ENCODE measurements at places on chromosomes 5 and 9. TPM values are rescaled to one million over a fixed set of nuclear protein-coding genes. Genes with fewer than 3 reads are reported as not detected.

DNA sequence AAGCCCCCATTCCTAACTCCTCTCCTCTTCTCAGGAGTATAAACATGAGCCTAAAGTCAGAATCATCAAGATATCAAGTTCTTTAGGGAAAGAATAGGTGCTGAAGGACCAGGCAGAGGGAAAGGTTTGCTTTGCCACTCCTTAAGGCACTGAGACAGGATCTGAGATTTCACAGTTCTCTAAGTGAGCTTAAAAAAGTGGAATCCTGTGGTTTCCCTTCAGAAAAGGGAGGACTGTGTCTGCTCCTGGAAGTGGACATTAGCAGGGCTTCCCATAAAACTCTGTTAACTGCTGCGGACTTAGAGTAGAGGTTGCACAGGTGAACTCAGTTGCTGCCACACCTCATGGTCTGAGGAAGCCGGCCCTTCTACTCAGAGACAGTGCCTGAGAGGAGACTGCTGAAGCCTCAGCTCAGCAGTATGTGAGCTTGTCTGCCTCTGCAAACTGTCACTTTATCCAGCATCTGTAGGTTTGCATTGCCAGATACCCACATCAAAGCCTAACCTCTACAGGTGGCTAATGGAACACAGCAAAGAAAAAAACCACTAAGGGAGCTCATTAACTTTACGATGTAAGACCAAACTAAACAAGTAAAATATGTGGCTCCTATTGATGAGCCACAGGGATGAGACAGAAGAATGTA lies 42.9 kb downstream of the RIC1 start:
- H3K4me1 ChIP-seq, result peaks cover 31% of the 10 kb centered on the region
- H3K27ac ChIP-seq, result no peak overlapping the region
- no peak overlapping the region for H3K4me3 ChIP-seq
- no peaks in the 10 kb centered on the region for H3K27me3 ChIP-seq

DNA sequence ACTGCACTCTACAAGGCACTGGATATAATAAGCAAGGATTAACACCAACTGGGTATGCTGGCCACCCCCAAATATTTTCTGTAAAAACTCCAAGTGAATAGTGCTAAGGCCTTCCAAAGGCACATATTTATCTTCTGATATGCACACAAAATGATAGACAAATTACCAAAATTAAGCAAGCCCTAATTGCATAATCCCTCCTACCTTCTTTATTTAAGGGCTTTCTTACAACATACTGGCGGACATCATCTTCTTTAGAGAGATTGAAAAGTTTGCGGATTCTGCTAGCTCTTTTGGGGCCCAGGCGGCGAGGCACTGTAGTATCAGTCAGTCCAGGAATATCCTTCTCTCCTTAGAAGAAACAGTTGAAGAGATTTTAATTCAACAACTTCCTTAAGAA lies 1.9 kb downstream of the RPS6 start:
- H3K36me3 ChIP-seq, result peaks cover 72% of the 10 kb centered on the region
- H3K4me3 ChIP-seq, result peak overlapping the region; percentile 99
- H3K27ac ChIP-seq, result peak overlapping the region; percentile 99
- no peak for DNase-seq

- no peak for DNase-seq
- H3K27ac ChIP-seq, result no peak overlapping the region
- H3K4me1 ChIP-seq, result no peaks in the 10 kb centered on the region
- H3K27me3 ChIP-seq, result no peaks in the 10 kb centered on the region
These were observed 585.8 kb upstream of the SEMA6A start for GRCh38 chr5:117160391-117160790.

DNA sequence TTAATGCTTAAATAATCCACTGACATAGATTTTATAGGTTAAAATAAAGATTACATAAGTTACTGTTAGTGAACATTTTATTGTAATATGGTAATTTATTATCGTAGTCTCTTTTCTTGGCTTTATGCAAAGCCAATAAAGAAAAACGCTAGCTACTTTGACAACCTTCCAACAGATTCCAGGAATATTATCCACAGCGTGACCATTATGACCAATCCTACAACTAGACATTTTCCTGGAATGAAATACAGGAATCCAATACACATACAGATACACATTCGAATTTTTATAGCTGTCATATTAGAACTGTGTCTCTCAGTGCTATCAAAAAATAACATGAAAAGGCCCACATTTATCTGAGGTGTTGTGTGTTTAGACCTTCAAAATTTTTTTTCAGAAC lies 13.1 kb downstream of the RPS23 start:
- H3K27me3 ChIP-seq, result no peaks in the 10 kb centered on the region
- no peak overlapping the region for H3K27ac ChIP-seq
- DNase-seq, result no peak
- peaks cover 20% of the 10 kb centered on the region for H3K36me3 ChIP-seq
- no peak overlapping the region for H3K4me3 ChIP-seq
- H3K4me1 ChIP-seq, result no peaks in the 10 kb centered on the region

DNA sequence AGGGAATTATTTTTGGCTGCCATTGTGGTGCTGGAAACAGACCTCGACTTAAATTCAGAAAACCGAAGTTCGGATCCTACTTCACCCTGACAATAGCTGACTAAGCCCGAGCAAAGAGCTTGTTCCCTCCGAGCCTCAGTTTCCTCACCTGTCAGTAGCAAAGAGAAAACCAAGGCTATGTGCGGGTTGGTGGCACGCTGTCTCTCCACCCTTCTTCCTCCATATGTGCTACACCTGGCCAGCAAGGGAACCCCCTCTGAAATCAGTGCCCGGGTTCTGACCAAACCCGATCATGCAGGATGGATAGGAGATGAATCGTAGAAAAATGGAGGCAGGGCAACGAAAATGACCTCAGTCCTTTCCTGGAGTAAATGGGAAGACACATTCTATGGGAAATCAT lies 16.7 kb upstream of the MSX2 start:
- H3K4me1 ChIP-seq, result no peaks in the 10 kb centered on the region
- no peak for DNase-seq
- no peak overlapping the region for H3K27ac ChIP-seq
- no peak overlapping the region for H3K4me3 ChIP-seq

DNA sequence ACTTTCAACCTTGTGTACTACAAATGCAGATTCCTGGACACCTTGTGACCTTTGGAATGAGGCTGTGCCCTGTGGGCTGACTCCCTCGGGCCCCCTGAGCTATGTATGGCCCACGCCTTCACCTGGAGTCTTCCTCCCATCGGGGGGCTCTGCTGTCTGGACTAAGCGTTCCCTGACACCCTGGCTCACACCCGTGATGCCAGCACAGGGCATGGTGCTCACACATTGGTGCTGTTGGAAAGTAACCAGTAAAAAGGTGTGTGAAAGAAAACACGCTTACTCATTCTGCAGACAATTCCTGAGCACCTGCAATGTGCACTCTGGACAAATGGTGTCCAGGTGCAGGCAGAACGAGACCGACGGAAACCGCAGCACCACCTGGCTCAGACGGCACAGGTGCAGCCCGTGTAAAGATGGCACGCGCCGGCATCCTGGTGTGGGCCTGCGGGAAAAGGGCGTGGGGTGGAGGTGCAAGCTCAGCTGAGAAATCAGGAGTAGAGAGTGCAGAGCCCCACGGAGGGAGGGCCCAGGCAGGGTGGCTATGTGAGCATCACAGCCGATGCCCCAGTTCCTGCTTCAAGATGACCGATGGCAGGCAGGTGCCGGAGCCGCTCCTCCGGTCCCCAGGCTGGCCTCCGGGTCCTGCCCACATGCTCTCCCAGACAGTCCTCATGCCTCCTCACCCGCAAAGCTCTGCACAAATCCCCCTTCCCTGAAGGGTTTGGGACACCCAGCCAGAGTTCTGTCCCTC lies 11.0 kb downstream of the LPCAT1 start:
- peak overlapping the region; percentile 82 for H3K27ac ChIP-seq
- H3K36me3 ChIP-seq, result peaks cover 8% of the 10 kb centered on the region
- H3K4me3 ChIP-seq, result no peak overlapping the region
- DNase-seq, result no peak
- H3K4me1 ChIP-seq, result peaks cover 40% of the 10 kb centered on the region

DNA sequence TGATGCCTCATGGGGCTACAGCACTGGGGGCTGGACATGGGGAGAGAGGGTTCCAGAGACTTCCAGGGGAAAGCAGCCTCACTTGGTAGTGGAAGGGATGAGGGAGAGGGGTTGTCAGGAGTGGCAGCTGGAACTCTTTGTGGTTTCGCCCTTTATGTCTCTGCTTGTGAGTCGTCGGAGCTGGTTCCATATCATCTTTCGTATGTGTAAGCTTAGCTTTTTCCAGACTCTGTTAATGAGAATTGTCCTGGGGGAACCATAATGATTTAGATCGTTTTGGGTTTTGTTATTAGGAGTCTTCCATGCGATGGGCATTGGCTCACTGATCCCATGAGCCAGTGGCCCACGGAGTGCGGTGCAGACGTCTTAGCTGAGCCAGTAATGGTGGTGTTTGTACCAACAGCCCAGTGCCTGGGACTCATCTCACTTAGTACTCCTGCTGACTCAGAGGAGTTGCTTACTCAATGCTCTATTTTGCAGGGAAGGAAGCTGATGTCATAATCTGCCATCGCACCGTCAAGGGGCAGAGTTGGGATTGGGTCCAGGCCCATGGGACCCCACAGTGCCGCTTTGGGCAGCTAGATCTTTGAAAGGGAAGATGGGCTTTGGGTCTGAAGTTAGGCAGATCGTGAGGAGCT lies 48.5 kb downstream of the NEK6 start:
- peaks cover 43% of the 10 kb centered on the region for H3K4me1 ChIP-seq
- peaks cover 2% of the 10 kb centered on the region for H3K27me3 ChIP-seq
- H3K27ac ChIP-seq, result peak overlapping the region; percentile 93
- peak; percentile 85 for DNase-seq
- peak overlapping the region; percentile 66 for H3K4me3 ChIP-seq

DNA sequence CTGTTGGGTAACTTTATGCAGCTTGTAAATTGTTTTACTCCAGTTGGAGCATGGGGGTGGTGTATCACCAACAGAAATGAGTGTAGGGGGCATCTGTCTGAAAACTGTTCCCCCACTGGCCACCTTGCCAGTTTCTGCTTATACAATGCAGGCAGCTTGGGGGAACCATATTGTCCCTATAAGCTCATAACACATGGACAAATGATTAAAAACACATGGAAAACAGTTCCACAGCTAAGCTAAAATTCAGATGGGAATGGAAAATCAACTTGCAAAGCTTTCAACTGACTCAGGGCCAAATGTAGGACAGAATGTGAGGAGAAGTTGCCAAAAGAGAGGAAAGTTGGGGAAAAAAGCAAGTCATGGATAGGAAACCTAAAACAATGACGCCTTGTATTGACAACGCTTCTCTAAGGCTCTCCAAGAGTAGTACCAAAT lies 7.9 kb upstream of the CER1 start:
- no peak overlapping the region for H3K27ac ChIP-seq
- H3K4me3 ChIP-seq, result no peak overlapping the region
- no peaks in the 10 kb centered on the region for H3K36me3 ChIP-seq
- H3K4me1 ChIP-seq, result no peaks in the 10 kb centered on the region
- no peak for DNase-seq

DNA sequence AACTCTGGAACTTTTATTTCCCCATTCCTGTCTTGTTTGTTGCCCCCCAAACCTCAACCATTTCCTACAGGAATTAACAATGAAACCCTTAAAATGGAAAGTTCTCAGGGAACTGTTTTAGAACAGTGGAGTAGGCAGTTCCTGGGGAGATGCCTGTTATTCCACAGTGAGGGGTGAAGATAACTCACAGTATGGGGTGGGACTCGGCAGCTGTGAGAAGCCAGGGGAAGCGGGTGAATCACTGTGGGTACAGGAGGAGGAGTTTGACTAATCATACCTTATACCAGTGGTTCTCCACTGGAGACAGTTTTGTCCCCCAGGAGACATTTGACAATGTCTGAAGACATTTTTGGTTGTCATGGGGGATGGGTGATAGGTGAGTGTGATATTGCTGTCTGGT lies 36.9 kb upstream of the GLRA1 start:
- no peaks in the 10 kb centered on the region for H3K27me3 ChIP-seq
- no peaks in the 10 kb centered on the region for H3K36me3 ChIP-seq
- no peaks in the 10 kb centered on the region for H3K4me1 ChIP-seq
- no peak overlapping the region for H3K27ac ChIP-seq
- no peak for DNase-seq
- H3K4me3 ChIP-seq, result no peak overlapping the region

GRCh38 chr5:73911761-73912393 lies 285.9 kb downstream of the ARHGEF28 start:
- H3K27ac ChIP-seq, result no peak overlapping the region
- peaks cover 16% of the 10 kb centered on the region for H3K4me1 ChIP-seq
- no peaks in the 10 kb centered on the region for H3K36me3 ChIP-seq

GRCh38 chr5:169801781-169802180 lies 164.7 kb downstream of the DOCK2 start:
- peak overlapping the region; percentile 93 for H3K27ac ChIP-seq
- H3K4me1 ChIP-seq, result peaks cover 66% of the 10 kb centered on the region
- no peak for DNase-seq
- no peaks in the 10 kb centered on the region for H3K36me3 ChIP-seq
- H3K4me3 ChIP-seq, result no peak overlapping the region
- H3K27me3 ChIP-seq, result no peaks in the 10 kb centered on the region

DNA sequence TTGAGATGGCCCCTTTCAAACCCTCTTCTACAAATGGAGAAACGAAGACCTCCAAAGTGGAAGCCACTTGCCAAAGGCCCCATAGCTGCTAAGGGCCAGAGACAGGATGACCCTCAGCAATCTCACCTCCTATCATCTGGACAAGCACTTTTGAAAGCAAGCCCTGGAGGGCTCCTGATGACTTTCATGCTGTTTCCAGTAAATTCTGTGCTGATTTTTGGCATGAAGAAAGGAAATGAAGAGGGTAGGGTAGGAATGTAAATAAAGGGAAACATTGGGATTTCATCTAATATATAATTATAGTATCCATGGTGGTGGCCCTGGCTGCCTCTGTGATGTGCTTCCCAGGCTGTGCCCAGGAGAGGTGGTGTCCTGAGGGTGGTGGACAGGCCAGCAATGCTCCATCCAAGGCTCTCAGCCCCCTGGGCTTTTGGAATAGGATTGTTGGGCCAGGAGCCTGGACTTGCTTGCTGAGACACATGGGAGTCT lies 208.0 kb upstream of the TRIM32 start:
- DNase-seq, result no peak
- H3K36me3 ChIP-seq, result no peaks in the 10 kb centered on the region
- H3K4me3 ChIP-seq, result no peak overlapping the region
- peaks cover 34% of the 10 kb centered on the region for H3K4me1 ChIP-seq
- no peak overlapping the region for H3K27ac ChIP-seq

DNA sequence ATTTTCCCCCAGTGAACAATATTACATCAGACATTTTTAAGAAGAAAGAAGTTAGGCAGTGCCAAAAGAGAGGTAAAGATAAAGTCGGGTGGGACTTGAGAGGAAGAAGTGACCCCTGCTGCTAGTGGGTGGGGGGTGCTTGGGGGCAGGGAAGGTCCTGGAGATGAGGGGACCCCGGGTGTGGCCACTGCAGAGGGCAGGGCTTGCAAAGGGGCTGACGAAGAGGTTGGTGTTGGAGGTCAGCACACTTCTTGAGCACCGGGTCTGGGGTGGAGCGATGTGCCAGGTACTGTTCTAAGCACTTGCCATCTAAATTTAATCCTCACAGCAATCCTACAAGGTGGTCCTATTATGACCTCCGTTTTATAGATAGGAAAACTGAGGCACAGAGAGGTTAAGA lies 62.0 kb downstream of the AMBP start:
- no peaks in the 10 kb centered on the region for H3K4me1 ChIP-seq
- H3K27me3 ChIP-seq, result 0 out of 2 replicates have a peak, but pooled peaks cover 3% of the 10 kb centered on the region

The TIFAB gene
- total RNA-seq, result not detected

The SPOCK1 gene
- total RNA-seq, result 151 TPM

The KIF20A gene
- 34.8 TPM for total RNA-seq

The TRPM3 gene
- total RNA-seq, result not detected

The F2RL1 gene
- total RNA-seq, result 2.9 TPM

The PCDHB11 gene
- 0.30 TPM for total RNA-seq

The PCBD2 gene
- total RNA-seq, result 12.0 TPM

The TMEM171 gene
- total RNA-seq, result 1.9 TPM

The GADD45G gene
- 0.38 TPM for total RNA-seq

The ADAMTS19 gene
- not detected for total RNA-seq
